Activated CD4-positive, alpha-beta T cell treated with anti-CD3 and anti-CD28 coated beads, Interleukin-2, Interleukin-4, amounts not matched to agents 100 ng/mL and 50 ng/mL, durations not matched to agents 16 hours and 8 hours (primary cell): ENCODE measurements at places on chromosomes 7 and 10.

- no peak for DNase-seq
Measured at GRCh38 chr7:2726316-2727018, 38.5 kb downstream of the AMZ1 start.

DNA sequence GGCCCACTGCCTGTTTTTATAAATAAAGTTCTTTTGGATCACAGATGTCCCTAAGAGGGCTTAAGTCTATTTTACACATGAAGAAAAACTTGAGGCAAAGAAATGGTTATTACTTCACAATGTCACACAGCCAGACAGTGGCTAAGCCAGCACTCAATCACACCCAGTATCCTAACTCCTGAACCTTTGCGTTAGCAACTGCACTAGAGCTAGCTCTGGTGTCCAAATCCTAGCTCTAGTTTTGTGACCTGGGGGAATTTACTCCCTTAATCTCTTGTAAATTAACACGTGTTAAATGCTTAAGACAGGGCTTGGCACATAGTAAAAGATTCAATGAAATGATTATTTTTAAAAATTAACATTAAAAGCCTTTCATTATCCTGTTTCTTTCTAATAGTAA lies 49.0 kb upstream of the TPK1 start:
- DNase-seq, result no peak

GRCh38 chr7:4602905-4603842 lies 78.9 kb upstream of the FOXK1 start:
- DNase-seq, result no peak

GRCh38 chr10:88138319-88138848 lies 275.0 kb downstream of the PTEN start:
- DNase-seq, result peak; percentile 48

GRCh38 chr10:48740015-48740707 lies 55.5 kb downstream of the WDFY4 start:
- DNase-seq, result no peak

GRCh38 chr7:16293669-16294425 lies 127.5 kb downstream of the CRPPA start:
- DNase-seq, result no peak

DNA sequence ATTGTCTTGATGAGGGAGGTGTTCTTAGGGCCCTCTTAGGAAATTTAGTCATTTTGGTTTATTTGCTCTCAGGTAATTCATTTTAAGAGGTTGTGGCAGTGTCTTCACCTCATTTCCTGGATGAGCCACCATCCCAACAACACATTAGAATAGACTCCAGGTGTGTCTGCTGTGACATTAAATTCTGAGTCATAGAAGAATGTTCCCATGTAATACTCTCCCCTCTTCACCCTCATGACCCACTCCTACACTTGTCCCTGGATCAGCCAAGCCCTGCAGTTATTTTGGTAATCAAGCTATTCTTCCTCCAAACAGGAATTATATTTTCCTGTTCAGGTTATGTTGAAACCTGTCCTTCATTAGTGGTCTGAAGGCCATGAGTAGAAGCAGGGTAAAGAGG lies 944.1 kb downstream of the SORCS3 start:
- DNase-seq, result no peak

- no peak for DNase-seq
Measured at GRCh38 chr7:71414490-71414889, 282.5 kb downstream of the GALNT17 start.

DNA sequence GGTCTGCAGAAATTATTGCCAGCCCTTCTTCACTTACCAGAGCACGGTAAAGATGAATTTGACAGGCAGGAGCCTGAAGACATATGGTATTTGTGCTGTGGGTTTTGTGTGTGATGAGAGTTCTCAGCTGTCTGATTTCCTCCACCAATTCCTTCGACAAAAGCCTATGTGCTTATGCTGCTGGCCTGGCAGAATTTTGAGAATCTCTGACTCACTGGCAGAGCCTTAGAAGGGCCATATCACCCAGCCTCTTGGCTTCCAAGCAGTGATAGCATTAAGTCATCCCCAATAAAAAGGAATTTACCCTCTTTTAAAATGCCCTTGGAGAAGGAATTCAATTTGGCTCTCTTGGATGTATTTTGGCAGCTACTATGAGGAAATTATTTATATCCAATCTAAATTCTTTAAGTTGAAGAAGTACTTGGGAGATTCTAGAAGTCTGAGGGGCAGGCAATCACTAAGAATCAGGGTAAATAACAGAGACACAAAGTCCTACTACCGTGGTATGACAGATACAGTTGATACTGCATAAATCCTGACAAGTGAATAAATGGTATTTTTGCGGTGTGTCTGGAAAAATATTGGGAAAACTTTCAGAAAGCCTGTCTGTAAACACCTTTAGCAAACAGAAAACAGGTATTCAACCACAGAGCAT lies 68.6 kb upstream of the EFCAB10 start:
- DNase-seq, result no peak

DNA sequence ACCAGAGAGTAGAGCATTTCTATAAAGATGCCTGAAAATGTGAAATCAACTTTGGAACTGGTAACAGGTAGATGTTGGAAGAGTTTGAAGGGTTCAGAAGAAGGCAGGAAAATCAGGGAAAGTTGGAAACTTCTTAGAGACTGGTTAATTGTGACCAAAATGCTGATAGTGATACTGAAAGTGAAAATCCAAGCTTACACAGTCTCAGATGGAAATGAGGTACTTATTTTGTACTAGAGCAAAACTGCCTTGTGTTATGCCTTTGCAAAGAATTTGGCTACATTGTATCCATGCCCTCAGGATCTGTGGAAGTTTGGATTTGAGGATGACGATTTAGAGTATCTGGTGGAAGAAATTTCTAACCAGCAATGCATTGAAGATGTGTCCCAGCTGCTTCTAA lies 430.6 kb upstream of the KCND2 start:
- DNase-seq, result no peak

DNA sequence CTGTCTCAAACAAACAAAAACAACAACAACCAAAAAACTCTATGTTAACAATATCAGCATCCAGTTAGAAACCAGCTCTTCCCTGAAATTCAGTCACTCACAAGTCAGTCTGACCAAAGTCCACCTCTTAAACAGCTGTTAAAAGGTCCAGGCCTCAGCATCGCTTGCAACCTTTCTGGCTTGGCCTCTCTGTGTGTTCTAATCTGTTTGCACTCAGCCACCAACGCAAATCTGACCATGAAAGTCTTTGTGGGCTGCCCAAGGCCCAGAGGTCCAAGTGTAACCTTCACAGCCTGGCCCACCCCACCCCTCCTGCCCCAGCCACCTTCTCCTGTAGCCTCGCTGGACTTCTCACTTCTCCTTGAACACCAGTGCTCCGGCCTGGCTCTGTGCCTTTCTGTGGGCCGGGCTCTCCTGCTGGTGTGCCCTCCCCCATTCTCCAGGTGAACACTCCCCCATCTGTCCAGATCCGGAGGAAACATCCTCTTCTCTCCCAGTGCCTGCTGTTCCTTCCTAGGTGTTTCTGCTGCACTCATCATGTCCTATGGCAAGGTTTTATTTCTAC lies 72.2 kb upstream of the EFCAB10 start:
- no peak for DNase-seq

DNA sequence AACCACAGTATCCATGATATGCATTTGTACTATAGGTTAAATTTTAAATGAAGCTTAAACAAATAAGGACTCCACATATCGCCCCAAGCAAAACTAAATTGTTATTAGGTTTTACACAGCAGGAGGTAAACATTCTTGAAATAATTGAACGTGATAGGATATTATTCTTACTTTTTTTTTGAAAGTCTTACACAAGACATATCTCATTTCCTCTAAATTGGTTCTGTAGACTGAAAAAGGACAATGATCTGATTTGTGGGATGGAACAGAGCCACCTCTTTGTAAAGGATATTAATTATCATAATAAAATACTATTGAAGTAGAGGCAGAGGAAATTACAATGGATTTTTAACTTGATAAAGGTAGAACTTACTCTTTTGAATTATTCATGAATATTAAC lies 155.1 kb upstream of the SEMA3D start:
- no peak for DNase-seq

- DNase-seq, result no peak
Measured at GRCh38 chr7:117479225-117480054, at the start of gene CFTR. TSS of gene CFTR (plus strand) at chr7:117480025. CDS start at chr7:117480095, 70 bp downstream.

GRCh38 chr10:126391192-126391885 lies 3.1 kb upstream of the ADAM12 start:
- DNase-seq, result no peak

DNA sequence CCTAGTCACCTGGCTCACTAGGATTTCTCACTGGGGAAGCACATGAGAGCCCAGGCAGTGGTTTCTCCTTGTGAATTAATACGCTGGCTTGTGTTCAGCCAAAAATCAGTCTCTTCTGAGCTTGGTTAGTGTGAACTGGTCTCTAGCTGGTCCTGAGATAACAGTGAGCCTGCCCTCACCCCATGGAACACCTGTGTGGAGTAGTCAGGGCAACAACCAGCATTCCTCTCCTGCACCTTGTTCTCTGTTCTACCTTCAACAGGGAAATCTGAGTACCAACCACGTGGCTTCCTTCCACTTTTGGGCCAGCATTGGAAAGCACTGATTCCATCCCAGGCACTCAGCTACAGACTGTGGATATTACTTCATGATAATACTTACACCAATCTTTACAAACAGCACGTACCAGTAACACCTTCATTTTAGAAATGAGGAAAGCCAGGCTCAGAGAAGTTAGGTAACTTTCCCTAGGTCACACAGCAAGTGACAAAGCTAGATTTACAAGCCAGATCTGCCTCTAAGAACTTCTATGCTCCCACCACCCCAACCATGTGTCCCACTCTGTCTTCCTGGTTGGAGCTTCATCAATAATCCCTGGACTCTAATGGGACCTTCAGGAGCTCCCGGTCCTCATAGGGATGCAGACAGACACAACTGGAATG lies 106.6 kb downstream of the GRID1 start:
- no peak for DNase-seq

GRCh38 chr7:158384746-158385145 lies 202.9 kb downstream of the PTPRN2 start:
- no peak for DNase-seq

DNA sequence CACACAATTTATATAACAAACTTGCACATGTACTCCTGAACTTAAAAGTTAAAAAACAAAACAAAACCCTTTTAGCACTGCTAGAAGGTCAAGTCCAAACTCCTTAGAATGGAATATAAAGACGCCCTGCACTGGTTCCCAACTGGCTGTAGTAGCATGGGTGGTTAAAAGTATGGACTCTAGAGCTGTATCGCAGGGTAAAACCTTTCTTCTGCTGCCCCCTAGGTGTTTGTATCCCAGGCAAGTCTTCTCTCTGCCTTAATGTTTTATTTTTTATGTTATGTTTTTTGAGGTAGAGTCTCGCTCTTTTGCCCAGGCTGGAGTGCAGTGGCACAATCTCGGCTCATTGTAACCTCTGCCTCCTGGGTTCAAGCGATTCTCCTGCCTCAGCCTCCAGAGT lies 35.2 kb downstream of the LSMEM1 start:
- DNase-seq, result no peak

GRCh38 chr10:70816220-70816894 lies 609 bp downstream of the SGPL1 start:
- no peak for DNase-seq

DNA sequence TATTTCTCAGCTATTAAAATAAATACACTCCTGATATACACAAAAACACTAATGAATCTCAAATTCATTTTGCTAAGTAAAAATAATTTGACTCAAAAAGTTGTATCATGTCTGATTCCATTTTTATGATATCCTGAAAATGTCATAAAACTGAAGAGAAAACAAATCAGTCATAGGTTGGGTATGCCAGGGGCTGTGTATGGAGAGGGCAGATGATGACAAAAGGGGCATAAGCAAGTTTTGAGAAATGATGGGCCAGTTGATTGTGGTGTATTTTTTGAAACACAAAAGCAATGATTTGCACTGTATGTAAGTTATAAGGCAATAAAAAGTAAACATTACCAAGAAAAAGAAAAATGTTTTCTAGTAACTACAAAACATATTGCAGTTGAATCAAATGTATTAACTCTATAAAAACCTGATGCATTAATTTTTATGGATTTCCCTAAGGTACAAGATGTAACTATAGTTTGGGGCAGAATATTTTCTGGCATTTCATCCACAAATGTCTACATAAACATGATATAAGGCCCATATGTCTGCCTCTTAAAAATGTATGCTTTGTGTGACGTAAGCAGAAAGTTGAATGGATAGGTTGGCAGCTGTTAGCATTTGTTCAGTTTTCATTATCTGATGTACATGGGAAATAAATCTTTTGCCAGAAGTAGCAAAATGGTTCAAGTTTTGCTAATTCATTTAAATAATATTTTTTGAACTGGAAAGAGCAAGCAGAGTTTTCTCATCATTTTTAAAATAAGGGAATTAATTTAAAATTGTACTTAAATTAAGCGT lies 35.1 kb upstream of the ING3 start:
- DNase-seq, result no peak

DNA sequence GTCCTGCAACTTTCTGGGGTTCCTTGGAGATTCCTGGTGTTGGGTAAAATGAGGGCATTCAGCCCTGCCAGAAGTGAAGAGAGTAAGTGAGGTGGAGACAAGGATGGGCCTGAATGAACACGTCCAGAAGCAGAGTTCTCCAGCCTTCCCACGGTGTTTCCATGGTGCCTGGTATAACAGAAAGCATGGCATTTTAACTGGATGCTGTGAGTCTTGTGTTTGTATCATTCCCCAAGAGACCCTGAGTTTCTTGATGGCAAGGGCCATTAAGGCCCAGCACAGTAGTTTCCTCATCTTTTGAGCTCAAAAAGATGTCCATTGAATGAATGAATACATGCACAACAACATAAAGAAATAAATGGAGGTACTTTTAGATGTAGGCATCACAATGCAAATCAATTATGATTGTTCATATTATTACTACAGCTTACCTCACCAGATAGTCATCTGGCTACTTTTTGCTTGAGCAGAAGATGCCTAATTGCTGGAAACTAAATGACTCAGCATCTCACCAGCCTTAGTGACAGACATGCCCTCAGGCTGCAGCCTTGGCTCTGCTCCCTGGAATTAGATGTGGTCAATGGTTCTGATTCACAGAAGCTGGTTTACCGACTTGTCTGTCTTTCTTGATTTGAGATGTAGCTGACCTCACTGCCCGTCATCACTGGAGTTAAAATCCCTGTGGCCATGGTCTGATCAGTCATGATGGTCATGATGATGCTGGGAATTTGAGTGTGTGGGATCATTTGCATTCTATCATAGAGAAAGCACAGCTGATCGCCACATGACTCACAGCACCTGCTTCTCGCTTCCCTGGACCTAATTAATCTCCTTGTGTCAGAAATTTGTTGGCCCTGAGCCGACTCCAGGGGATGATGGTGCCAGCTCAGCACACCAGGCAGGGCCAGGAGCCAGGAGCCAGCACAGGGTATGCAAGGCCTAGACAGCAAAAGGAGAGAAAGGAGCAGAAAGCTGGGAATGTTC lies 83.9 kb downstream of the CXCL12 start:
- DNase-seq, result peak; percentile 70

DNA sequence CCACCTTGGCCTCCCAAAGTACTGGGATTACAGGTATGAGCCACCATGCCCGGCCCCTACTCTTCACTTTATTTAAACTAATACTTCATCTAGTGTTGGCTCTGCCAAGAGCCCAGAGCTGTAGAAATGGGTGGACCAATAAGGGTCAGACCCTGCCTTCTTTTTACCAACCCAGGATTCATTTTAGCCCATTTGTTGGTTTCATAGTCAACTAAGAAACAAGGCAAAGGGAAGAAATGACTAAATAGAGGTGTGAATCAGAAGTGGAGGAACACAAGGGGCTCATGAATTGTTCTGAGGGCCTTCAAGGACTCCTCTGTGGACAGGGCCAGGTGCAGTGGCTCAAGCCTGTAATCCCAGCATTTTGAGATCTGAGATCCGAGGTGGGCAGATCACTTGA lies 1.1 kb downstream of the ANKRD2 start:
- peak; percentile 28 for DNase-seq
